OCI-LY7 (cell line): ENCODE measurements at places on chromosomes 6 and 20.

GRCh38 chr6:4270776-4271175 is 135.4 kb upstream of the ECI2 start:
- no peak for DNase-seq

DNA sequence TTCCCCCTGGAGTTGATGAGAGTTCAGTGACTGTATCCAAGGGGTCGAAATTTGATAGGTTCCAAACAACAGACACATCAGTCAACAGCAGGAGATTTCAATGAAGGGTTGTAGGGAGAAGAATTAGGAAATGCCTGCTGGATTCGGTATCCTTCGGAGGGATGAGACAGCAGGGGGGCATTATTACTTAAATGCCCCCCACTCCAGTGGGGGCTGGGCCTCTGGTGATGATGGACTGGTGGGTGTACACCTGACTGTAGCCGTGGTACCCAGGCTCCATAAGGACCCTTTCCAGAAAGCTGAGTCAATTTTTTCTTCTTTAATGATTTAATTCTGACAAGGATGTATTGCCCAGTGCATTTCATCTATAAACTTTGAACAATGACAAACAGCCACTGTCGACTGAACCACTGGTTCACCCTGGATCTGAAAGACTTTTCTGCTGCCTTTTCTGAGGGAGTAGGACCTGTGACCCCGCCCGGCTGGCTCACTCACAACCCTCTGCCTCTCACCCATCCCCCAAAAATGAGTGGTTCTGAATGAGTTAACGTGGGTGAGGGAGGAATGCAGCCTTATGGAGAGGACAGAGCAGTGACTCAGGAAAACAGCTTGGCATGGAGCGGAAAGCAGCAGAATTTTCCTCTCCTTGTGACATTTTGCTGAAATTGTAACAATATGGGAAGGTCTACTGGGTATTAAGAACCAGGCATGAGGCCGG is 41.0 kb downstream of the ZMYND8 start:
- DNase-seq = no peak

DNA sequence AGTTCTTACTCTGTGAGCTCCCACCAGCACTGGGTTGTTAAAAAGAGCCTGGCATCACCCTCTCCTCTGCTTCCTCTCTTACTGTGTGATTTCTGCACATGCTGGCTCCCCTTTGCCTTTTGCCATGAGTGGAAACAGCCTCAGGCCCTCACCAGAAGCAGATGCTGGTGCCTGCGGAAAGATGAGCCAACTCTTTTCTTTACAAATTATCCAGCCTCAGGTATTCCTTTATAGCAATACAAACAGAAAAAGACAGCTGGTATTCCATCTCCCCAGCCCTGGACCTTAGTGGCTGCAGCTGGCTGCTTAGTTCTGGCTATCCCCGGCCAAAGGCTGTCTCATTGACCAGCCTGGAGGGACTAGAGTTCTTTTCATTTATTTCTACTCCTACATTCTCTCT is 129.1 kb downstream of the IMPG1 start:
- DNase-seq = no peak

- DNase-seq = no peak
Observed at GRCh38 chr20:36830791-36831691, 44.9 kb upstream of the TLDC2 start.

GRCh38 chr6:44451803-44452695 is 64.5 kb downstream of the CDC5L start:
- DNase-seq = no peak

DNA sequence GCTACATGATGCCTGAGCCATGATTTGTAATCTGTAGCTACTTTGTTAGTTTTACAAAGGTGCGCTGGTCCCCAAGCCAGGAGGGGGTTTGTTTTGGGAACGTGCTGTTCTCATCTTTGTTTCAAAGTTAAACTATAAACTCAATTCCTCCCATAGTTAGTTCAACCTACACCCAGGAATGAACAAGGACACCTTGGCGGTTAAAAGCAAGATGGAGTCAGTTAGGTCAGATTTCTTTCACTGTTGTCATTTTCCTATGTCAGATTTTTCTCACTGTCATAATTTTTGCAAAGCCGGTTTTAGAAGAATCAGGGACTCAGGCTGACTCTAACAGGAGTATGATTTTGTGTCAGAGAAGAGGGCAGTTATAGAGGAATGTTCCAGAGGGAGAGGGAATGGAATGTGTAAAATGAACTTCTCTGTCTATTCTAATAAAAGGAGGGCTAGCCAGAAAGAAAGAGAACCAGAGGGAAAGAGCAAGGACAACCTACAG is 2.3 kb upstream of the GMPR start:
- no peak for DNase-seq

DNA sequence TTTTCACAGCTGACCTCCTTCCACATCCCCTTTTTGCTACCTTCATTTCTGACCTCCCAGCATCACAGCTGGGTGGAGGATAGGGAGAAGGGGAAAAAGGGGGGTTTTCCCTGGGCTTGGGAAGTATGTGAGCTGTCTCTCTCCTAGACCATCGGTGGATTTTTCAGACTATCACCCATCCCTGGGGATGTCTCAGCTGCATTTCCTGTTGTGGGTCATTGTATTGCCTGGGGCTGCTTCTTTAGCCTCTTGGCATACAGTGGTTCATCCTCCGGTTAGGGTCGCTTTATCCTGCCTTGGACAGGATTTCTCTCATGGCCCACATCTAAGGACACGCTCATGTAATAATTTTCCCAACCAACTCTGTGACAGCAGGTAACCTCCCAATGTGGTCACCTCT is 142.5 kb upstream of the ARG1 start:
- no peak for DNase-seq

- no peak for DNase-seq
Observed at GRCh38 chr6:54050750-54051149, 60.5 kb upstream of the MLIP start.
